ENCODE measurements at places on chromosomes 11 and 22.

GRCh38 chr11:23755769-23756168 is 741.1 kb upstream of the LUZP2 start:
- DNase-seq: no peak

DNA sequence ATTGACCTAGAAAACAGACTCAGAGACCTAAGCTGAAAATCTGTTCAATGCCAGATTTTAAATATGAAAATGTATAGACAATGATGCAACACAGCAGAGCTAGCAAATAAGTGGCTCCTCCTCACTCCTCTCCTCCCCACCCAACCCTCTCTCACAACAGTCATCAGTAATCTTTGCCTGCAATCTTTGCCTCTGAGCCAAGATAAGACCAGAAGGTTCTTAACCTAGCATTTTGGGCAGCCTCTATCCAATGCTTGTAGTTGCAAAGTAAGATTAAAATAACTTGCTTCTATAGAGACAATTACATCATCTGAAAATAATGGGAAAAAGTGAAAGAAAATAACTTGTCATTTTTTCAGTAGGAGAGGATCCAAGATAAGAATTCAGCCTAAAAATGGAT is 117.3 kb downstream of the PARVA start:
- DNase-seq: no peak

DNA sequence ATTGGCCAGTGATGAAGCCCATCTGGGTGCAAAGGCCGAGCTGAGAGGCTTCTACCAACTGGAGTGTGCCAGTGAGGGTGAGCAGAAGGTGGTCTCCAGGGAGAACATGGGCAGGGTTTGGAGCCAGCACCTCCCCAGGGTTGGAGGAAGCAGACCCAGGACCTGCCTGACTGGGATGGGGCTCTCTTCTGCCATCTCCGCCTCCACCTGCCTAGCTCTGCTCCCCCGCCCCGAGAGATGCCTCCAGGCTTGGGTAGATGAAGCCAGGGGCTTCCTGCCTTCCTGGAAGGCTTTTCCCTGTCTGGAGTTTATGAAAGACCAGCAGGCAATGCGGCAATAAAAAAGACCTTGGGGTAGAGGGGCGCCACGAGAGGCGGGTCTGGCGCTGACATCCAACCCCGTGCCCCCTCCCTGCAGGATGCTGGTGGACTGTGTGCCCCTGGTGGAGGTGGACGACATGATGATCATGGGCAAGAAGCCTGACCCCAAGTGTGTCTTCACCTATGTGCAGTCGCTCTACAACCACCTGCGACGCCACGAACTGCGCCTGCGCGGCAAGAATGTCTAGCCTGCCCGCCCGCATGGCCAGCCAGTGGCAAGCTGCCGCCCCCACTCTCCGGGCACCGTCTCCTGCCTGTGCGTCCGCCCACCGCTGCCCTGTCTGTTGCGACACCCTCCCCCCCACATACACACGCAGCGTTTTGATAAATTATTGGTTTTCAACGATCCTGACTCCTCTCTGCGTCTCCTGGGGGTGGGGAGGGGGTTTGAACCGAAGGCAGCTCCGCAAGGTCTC is 3.3 kb downstream of the SELENOM start:
- DNase-seq: no peak

GRCh38 chr11:100010393-100010792 is 676.7 kb upstream of the ARHGAP42 start:
- no peak for DNase-seq

Measured in activated CD4-positive, CD25-positive, alpha-beta regulatory T cell (primary cell).